ENCODE measurements at places on chromosomes 4 and X.

GRCh38 chr4:26069218-26069617, 155.2 kb downstream of the SMIM20 start:
- DNase-seq, result peak; percentile 54

GRCh38 chrX:151419782-151420181, 22.8 kb downstream of the VMA21 start:
- DNase-seq, result no peak

DNA sequence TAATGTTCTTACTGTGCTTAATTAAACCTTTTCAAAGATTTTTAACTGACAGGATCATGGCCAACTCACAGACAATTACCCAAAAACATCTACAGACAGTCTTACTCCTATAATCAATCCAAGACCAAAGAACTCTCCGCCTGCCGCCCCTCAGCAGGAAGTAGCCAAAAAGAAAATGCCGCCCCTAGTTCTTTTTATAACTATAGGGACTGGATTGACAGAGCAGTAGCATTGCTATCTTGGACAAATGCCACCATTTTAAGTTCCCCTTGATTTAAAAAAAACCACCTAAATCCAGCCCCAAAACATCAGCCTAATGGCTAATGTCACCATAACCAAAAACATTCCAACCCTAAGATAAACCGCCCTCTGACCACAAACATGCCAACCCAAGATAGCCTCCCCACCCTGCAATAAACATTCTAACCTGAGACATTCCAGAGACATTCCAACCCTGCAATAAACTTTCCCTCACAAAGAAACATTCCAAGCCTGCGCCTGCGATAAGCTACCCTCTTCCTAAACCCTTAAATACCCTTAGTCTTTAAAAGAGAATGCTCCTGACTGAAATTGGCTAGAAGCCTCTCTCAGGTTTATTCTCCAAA, 77.0 kb downstream of the COQ2 start:
- DNase-seq, result no peak

DNA sequence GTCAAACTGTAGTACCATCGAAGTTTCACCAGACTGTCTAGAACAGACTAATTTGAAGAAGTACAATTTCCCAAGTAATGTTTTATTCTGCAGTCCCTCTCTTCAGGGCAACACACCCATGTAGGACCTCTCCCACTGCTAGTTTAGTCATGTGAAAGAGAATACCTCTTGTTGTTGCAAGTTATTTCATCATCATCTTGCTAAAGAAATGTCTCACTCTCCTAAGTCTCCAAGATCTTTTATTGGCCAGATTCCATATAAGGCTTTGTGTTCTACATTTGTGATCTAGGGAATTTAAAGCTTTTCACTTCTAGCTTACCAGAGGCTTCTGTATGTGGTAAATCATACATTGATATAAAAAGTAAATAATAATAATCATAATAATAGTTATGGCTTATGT, 745.3 kb upstream of the MAGEB2 start:
- DNase-seq, result no peak

DNA sequence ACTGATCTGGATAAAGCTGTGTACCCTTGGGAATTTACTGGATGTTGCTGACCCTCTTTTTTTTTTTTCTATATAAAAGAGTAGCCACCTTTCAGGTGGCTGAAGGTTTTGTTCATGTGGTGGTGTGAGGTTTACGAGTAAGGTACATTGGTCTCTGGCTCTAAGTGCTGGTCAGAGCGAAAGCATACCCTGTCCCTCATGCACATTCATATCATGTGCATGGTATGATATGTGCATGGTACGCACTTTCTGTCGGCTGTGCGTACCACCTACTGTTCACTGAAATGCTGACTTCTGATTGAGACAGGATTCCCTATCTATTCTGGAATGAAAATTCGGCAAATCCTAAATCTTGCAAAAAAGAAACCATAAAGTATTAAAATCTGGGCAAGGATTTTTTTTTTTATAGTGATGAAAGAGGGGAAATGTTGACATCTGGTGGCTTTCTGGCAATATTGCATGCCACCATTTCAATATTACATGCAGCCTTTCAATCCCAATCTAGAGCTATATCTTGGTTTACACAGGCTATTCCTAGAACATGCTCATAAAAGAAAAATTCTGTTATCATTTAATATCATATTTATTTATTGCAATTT, 32.8 kb downstream of the FAM149A start:
- peak; percentile 42 for DNase-seq

DNA sequence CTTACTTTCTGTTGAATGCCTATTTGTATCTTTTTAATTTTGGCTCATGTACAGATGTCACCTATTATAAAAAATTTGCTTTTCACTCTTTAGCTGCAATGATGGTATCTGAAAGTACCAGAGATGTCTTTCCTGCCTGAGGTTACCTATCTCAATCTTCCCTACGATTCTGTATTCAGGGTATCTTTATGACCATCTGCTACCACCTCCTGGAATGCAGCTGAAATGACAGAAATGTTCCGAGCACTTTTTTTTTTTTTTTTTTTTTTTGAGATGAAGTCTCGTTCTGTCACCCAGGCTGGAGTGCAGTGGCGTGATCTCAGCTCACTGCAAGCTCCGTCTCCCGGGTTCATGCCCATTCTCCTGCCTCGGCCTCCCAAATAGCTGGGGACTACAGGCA, 136.4 kb downstream of the REPS2 start:
- DNase-seq, result no peak
